ENCODE measurements at places on chromosomes 5 and 9.

- no peak for DNase-seq
Observed at GRCh38 chr5:40033411-40033810, 608.6 kb upstream of the DAB2 start.

- DNase-seq: no peak
Observed at GRCh38 chr5:173327084-173327947, 898 bp downstream of the STC2 start.

GRCh38 chr5:73565969-73566547 is 515 bp downstream of the UTP15 start:
- DNase-seq: no peak

GRCh38 chr9:121484651-121485446 is 14.8 kb downstream of the GGTA1 start:
- DNase-seq: no peak

- DNase-seq: peak; percentile 17
Observed at GRCh38 chr9:105245029-105245890, 809 bp downstream of the SLC44A1 start.

DNA sequence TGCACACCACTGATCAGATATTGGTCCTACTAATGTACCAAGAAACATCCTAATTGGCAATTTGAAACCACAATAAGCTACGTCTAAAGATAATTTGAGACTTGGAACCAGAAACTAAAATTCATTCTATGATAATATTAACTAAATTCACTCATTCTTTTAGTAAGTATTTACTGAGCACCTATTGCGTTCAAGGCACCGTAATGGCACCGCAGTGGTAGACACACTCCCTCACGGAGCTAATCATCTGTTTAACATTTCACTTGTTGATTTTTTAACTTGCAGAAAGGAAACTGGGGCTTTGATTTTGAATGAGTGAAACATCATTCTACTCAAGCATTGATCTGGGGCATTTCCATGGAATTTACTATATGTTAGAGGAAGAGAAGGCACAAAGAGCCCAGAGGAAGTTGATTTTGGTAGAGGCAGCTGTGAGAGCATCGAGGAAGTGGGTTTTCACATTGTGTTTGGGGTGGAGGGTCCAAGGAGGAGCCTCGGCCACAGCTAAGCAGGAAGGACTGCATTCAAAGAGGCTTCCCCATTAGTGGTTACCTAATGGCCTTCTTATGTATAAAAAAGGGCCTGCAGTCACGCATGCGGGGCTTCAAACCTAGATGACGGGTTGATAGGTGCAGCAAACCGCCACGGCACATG is 7.1 kb downstream of the RAPGEF1 start:
- peak; percentile 44 for DNase-seq

GRCh38 chr9:120715389-120715924 is 1.2 kb upstream of the MEGF9 start:
- DNase-seq: no peak
